Esophagus squamous epithelium (tissue), 5 donors: ENCODE measurements at places on chromosomes 1 and 21.
A peak's percentile ranks its signal among the peaks of the same experiment; 100 is the strongest.

DNA sequence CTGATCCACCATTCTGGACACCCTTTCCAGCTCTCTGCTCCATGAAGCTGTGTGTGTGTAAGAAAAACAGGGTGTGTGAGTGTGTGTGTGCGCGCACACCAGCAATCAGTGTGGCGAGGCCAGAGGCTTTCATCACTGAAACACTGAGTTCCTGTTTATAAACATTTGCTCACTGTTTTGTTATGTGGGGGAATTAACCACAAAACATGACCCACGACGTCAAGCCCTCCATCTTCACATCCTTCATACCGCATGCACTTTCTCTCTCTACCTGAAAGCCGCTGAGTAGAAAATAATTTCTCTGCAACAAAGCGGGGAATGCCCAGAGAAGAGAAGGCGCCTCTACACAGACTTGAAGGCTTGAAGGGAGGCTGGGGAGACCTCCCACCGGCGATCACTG is 148.9 kb upstream of the IRF2BP2 start:
- no peak overlapping the region for H3K4me3 ChIP-seq
- no peak overlapping the region for H3K27ac ChIP-seq
- no peaks in the 10 kb centered on the region for H3K27me3 ChIP-seq
- no peaks in the 10 kb centered on the region for H3K36me3 ChIP-seq
- H3K4me1 ChIP-seq, result peaks cover 8% of the 10 kb centered on the region

DNA sequence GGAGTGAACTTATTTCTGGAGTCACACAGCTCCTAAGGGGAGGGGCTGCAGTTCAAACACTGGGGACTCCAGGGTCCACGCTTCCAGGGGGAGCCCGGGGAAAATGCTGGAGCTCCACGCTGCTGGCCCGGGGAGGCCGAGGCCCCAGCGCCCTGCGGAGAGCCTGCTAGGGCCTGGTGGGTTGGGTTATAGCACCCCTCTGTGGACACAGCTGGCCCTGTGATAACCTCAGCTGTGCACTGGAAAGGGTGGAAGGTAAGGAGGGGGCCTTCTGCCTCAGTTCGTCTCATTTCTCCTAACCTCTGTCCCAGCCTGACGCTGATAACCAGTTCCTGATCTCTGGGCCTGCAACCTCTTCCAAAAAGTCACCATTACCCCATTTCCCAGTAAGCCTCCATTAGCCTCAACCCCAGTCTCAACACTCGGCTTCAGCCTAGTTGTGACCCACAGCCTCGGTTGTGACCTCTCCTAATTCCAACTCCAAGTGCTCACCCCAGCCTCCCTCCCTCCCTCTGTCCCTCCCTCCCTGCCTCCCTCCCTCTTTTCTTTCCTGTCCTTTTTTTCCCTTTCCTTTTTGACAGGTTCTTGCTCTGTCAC is 7.1 kb downstream of the NBL1 start:
- H3K36me3 ChIP-seq, result peaks cover 7% of the 10 kb centered on the region
- H3K4me1 ChIP-seq, result peaks cover 42% of the 10 kb centered on the region
- H3K27ac ChIP-seq, result peak overlapping the region; percentile 99
- no peak overlapping the region for H3K4me3 ChIP-seq

GRCh38 chr1:9161963-9162362 is 33.1 kb upstream of the GPR157 start:
- no peaks in the 10 kb centered on the region for H3K27me3 ChIP-seq
- DNase-seq, result no peak
- peaks cover 34% of the 10 kb centered on the region for H3K4me1 ChIP-seq
- no peak overlapping the region for H3K4me3 ChIP-seq
- H3K36me3 ChIP-seq, result no peaks in the 10 kb centered on the region
- H3K27ac ChIP-seq, result peak overlapping the region; percentile 93

GRCh38 chr1:183543619-183544204 is 46.5 kb downstream of the NCF2 start:
- DNase-seq, result no peak
- no peak overlapping the region for H3K27ac ChIP-seq
- H3K27me3 ChIP-seq, result no peaks in the 10 kb centered on the region
- H3K4me3 ChIP-seq, result no peak overlapping the region
- H3K36me3 ChIP-seq, result peaks cover 41% of the 10 kb centered on the region
- H3K4me1 ChIP-seq, result no peaks in the 10 kb centered on the region

DNA sequence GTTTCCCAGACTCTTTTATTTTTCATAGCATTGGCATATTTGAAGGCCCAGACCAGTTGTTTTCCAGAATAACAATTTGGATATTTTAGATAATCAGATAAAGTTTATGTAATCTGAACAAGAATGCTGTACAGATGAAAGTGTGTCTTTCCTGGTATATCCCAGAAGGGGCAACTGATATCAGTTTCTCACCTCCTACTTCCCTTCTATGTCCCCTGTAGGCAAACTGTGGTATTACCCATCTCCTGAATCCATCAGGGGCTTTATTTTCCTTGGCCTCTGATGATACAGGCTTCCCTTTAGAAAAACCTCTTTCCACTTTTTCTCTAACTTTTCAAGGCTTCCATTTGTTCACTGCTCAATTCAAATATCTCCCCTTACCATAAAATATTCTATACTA is 87.5 kb upstream of the RGS1 start:
- H3K4me1 ChIP-seq, result peaks cover 6% of the 10 kb centered on the region
- no peak for DNase-seq

DNA sequence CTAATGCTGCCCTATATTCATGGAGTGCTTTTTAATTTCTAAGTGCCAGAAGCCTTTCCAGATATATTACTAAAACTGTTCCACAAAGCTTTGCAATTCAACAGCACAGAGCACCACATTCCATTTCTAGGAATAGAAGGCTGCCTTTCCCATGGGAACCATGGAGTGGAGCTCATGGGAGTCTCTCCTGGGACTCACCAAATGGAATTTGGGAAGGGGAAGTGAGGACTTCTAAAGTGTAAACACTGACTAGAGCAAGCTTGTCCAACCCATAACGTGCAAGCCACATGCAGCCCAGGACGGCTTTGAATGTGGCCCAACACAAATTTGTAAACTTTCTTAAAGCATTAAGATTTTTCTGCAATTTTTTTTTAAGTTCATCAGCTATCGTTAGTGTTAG is 190.4 kb upstream of the TNR start:
- H3K4me1 ChIP-seq, result no peaks in the 10 kb centered on the region
- H3K4me3 ChIP-seq, result no peak overlapping the region
- H3K27ac ChIP-seq, result no peak overlapping the region
- H3K36me3 ChIP-seq, result no peaks in the 10 kb centered on the region
- H3K27me3 ChIP-seq, result no peaks in the 10 kb centered on the region

- no peak for DNase-seq
- no peaks in the 10 kb centered on the region for H3K27me3 ChIP-seq
- H3K4me3 ChIP-seq, result no peak overlapping the region
Measured at GRCh38 chr1:85585799-85586198, 5.2 kb downstream of the CCN1 start.

GRCh38 chr21:42098957-42099505 is 27.9 kb downstream of the UMODL1 start:
- no peak for DNase-seq
- H3K27me3 ChIP-seq, result no peaks in the 10 kb centered on the region
- peaks cover 8% of the 10 kb centered on the region for H3K4me1 ChIP-seq
- H3K27ac ChIP-seq, result no peak overlapping the region
- no peak overlapping the region for H3K4me3 ChIP-seq
- no peaks in the 10 kb centered on the region for H3K36me3 ChIP-seq

- no peak for DNase-seq
- H3K4me1 ChIP-seq, result no peaks in the 10 kb centered on the region
- H3K4me3 ChIP-seq, result no peak overlapping the region
Measured at GRCh38 chr1:99481391-99481996, 164.4 kb upstream of the PALMD start.

DNA sequence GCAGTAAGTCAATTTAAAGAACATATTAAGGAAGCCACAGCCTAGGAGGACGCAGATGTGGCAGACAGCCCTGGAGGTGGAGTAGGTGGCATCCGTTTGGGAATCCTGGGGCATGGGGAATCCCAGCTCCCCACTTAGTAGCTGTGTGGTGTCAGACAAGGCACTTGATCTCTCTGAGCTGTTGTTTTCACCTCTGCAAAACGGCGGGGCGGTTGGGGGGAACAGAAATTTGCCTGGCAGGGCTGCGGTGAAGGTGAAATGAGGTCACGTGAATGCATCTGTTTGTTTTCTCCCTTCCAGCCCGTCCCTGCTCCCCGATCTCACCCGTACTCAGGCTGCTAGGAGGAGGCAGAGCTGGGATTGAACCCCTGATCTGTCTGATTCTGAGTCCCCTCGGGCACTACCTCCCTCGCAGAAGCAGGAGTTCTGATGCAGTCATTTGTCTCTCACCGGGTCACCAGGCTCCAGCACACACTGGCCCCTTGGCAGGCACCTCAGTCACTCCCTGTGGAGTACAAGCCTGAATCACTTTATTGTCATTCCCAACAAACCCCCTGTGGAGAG is 2.2 kb upstream of the LAPTM5 start:
- no peak overlapping the region for H3K4me3 ChIP-seq
- H3K27ac ChIP-seq, result no peak overlapping the region
- H3K4me1 ChIP-seq, result peaks cover 9% of the 10 kb centered on the region

DNA sequence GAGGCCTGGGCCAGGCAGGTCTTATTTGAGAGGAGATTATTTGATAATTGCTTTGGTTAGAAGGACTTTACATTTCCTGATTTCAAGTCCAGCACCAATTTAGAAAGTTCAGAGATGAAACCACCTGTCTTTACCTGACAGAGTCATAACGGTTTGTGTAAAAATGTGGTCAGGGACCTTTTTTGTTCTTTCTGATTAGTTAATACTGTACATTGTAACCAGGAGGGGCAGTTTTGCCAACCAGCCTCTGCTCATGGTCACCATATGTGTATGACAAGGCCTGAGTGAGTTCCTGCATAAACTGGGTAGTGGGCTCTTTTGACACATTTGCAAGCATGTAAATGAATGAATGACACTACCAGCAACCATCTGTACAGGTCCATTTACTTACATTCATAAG is 55.8 kb downstream of the VANGL1 start:
- no peaks in the 10 kb centered on the region for H3K36me3 ChIP-seq
- H3K4me3 ChIP-seq, result no peak overlapping the region
- DNase-seq, result no peak
- no peaks in the 10 kb centered on the region for H3K4me1 ChIP-seq

- peaks cover 45% of the 10 kb centered on the region for H3K36me3 ChIP-seq
- H3K4me3 ChIP-seq, result no peak overlapping the region
- peaks cover 33% of the 10 kb centered on the region for H3K4me1 ChIP-seq
- no peaks in the 10 kb centered on the region for H3K27me3 ChIP-seq
Measured at GRCh38 chr1:204130981-204131892, 20.6 kb downstream of the ETNK2 start.

- H3K4me3 ChIP-seq, result no peak overlapping the region
- no peaks in the 10 kb centered on the region for H3K27me3 ChIP-seq
- H3K27ac ChIP-seq, result no peak overlapping the region
Measured at GRCh38 chr1:161702250-161702649, 4.8 kb upstream of the FCRLA start.

DNA sequence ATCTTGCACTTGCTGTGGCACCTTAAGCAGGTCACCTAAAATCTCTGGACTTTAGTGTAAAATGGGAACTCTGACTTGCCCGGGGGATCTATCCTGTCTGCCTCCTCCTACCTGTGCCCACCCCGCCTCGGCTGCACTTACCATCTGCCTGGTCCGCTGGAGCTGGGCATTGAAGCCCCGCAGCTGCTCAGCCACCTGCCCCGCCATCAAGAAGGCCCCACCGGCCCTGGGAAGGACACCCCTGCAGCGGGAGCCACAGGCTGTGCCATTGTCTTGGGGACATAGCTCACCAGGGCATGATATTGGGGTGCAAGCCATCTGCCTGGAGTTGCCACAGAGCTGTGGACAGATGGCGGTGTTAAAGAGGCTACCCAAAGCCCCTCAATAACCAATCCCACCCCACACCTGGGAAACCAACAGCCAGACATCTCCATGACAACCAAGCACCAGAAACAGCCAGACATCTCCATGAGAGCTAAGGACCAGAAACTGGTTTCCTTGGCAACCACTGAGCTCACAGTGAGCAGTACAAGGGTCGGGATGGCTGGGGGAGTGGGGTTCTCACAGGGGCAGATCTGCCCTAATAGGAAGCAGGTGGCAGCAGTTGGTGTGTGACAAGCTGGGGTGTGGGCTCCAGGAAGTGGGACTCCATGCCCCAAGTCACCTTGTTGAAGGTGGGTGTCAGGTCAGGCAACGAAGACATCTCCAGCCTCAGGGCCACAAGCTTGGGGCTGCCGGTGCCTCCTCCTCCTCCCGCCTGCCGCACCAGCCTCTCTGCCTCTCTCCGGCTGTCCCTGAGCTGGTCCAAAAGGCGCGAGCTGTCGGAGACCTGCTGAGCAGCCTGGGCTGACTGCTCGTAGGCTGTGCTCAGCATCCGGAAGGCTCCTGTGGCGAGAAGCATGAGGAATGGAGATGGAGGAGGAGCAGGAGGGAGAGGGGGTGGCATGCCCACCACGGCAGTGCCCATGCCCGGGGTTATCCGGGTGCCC is 29.1 kb downstream of the LAMB3 start:
- H3K4me3 ChIP-seq, result no peak overlapping the region
- H3K36me3 ChIP-seq, result peaks cover 4% of the 10 kb centered on the region
- peaks cover 64% of the 10 kb centered on the region for H3K4me1 ChIP-seq
- no peak overlapping the region for H3K27ac ChIP-seq
- H3K27me3 ChIP-seq, result no peaks in the 10 kb centered on the region
- DNase-seq, result no peak

- H3K4me3 ChIP-seq, result no peak overlapping the region
- H3K27me3 ChIP-seq, result no peaks in the 10 kb centered on the region
- DNase-seq, result no peak
- H3K4me1 ChIP-seq, result no peaks in the 10 kb centered on the region
- H3K36me3 ChIP-seq, result no peaks in the 10 kb centered on the region
- H3K27ac ChIP-seq, result no peak overlapping the region
Measured at GRCh38 chr21:37695111-37695510, 221.1 kb downstream of the KCNJ6 start.

- peak overlapping the region; percentile 47 for H3K27ac ChIP-seq
- H3K4me3 ChIP-seq, result no peak overlapping the region
- DNase-seq, result no peak
- no peaks in the 10 kb centered on the region for H3K27me3 ChIP-seq
Measured at GRCh38 chr21:45378258-45378966, 26.6 kb upstream of the COL18A1 start.

- no peak for DNase-seq
- H3K27me3 ChIP-seq, result no peaks in the 10 kb centered on the region
- H3K27ac ChIP-seq, result no peak overlapping the region
- H3K4me3 ChIP-seq, result no peak overlapping the region
- no peaks in the 10 kb centered on the region for H3K36me3 ChIP-seq
Measured at GRCh38 chr1:173064011-173064410, 13.3 kb upstream of the TNFSF18 start.

DNA sequence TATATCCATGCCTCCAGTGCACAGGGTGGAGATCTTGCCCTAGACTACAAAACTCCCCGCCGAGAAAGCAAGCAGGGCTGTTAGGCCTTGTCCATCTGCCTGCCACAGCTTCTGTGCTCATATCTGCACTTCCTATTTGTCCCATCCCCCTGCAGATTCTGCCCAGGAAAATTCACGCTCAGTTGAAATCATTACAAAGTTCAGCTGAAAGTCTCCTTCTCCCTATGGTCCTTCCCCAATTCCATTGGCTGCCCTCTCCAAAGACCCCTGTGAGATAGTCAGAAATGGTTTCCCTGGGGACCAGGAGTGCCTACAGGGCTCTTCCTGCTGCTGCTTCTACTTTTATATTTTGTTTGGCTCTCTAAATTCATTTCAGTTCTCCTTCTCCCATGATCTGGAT is 63.2 kb downstream of the DTL start:
- no peaks in the 10 kb centered on the region for H3K36me3 ChIP-seq
- no peaks in the 10 kb centered on the region for H3K4me1 ChIP-seq
- DNase-seq, result no peak
- H3K27ac ChIP-seq, result no peak overlapping the region
- no peak overlapping the region for H3K4me3 ChIP-seq
- H3K27me3 ChIP-seq, result no peaks in the 10 kb centered on the region
